ENCODE measurements at places on chromosomes 7 and 10. TPM values are rescaled to one million over a fixed set of nuclear protein-coding genes. Genes with fewer than 3 reads are reported as not detected.

DNA sequence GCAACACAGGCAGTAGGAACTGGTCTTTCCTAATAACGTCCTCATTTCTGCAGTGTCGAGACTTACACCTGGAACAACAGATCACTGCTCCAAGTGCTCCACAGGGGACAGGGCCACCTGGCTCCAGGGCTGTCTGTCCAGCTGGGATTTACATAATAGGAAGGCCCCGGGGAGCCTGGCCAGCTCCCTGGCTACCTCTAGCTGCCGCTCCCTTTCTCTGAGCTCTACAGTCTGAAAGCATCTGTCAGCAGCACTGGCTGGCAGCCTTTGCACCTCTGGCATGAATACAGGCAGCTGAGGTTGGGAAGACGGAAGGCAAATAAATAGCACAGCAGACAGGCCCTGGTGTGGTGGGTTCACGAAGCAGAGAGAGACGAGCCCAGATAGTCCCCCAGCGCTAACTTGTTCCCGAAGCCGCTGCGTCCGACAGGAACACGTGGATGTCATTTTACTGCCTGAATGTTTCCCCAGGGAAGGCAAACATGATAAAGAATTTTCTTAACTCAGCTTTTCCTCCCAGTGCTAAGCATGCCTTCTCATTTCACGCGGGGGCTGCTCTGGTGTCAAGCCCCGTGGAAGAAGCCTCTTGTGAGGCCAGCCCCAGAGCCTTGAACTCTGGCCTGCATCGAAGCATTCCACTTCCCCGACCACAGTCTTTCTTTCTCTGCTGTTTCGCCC lies 105.4 kb downstream of the ITIH5 start:
- no peaks in the 10 kb centered on the region for H3K27me3 ChIP-seq
- no peak overlapping the region for H3K27ac ChIP-seq
- no peaks in the 10 kb centered on the region for H3K36me3 ChIP-seq
- no peak for DNase-seq
- H3K4me3 ChIP-seq = no peak overlapping the region
- H3K4me1 ChIP-seq = no peaks in the 10 kb centered on the region

GRCh38 chr7:122055073-122055472 lies 89.0 kb downstream of the AASS start:
- no peaks in the 10 kb centered on the region for H3K27me3 ChIP-seq
- no peak for DNase-seq
- H3K27ac ChIP-seq = no peak overlapping the region
- H3K4me1 ChIP-seq = peaks cover 9% of the 10 kb centered on the region
- H3K36me3 ChIP-seq = no peaks in the 10 kb centered on the region

- DNase-seq = no peak
- no peak overlapping the region for H3K4me3 ChIP-seq
- no peaks in the 10 kb centered on the region for H3K36me3 ChIP-seq
- H3K4me1 ChIP-seq = no peaks in the 10 kb centered on the region
- H3K27ac ChIP-seq = no peak overlapping the region
- H3K27me3 ChIP-seq = no peaks in the 10 kb centered on the region
Measured at GRCh38 chr10:82211346-82211745, 336.4 kb downstream of the NRG3 start.

The PDE1C gene
- total RNA-seq = not detected

The ADD3 gene
- total RNA-seq = 264 TPM

The ANLN gene
- total RNA-seq = 105 TPM

- no peaks in the 10 kb centered on the region for H3K27me3 ChIP-seq
- H3K36me3 ChIP-seq = no peaks in the 10 kb centered on the region
- no peak overlapping the region for H3K4me3 ChIP-seq
- DNase-seq = no peak
- H3K27ac ChIP-seq = no peak overlapping the region
- H3K4me1 ChIP-seq = no peaks in the 10 kb centered on the region
Measured at GRCh38 chr7:46811529-46811928, 770.4 kb downstream of the TNS3 start.

The ZDHHC4 gene
- 69.9 TPM for total RNA-seq

GRCh38 chr10:78181381-78182055 lies 147.9 kb downstream of the RPS24 start:
- no peak for DNase-seq
- H3K4me1 ChIP-seq = peaks cover 8% of the 10 kb centered on the region
- no peaks in the 10 kb centered on the region for H3K36me3 ChIP-seq
- H3K27ac ChIP-seq = no peak overlapping the region

DNA sequence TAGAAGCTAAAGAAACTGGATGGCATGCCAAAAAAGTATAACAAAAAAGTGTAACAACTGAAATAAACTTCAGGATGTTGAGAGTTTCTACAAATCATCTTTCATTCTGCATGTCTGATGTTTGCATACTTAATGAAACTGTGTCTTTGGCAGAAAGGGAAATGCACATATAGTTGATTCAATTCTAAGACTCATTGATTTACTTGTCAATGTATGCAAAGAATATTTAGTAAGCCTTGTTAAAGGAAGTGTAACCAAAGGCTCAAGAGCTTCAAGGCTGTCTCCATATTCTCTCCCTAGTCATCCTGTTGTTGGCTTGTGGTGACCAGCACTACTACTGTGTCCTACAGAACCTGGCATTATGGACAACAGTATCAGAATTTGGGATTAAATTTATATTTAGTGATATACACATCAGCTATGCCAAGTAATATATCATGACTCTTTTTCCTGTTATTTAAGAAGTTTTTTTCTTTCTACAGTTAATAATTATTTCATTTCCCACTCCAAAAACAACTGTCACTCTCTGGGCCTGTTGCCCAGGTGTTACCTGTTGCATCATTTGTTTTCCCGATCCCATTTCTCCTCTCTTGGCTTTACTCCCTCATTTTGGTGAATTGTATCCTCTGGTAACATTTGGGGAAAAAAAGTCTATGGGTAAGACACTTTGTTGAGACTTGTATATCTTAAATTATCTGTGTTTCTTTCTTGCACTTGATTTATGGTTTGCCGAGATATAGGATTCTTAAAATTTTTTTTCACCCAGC lies 226.6 kb upstream of the BMPER start:
- no peaks in the 10 kb centered on the region for H3K36me3 ChIP-seq
- H3K27me3 ChIP-seq = no peaks in the 10 kb centered on the region
- H3K4me1 ChIP-seq = no peaks in the 10 kb centered on the region
- no peak for DNase-seq

DNA sequence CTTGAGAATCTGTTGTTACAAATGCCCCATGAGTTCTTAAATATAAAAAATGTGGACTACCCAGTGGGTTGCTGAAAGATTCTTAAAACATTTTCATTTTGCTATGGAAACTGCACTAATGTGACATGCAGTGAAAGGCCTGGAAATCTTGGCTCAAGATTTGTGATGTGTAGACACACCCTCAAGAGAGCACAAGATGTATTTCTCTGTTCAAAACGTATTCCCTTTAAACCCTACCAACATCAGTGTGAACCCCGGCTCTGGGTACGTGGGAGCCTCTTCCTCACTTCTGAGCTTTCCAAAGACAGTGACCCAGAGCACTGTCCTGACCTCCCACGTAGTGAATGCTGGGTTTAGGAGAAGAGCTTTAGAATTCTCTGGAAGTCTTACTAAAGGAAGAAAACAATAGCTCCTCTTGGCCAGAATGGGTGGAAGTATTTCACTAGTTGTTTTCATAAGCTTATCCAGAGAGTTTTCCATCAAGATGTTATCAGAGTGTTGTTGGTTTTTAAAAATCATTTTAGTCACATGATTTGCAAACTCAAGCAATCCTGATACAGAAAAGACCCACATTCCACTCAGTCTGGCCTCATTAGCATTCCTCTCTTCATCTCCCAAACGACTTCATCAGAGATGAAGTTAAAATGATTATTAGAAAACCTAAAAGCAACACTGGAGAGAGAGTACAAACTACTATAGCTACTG lies 81.5 kb upstream of the AFAP1L2 start:
- H3K36me3 ChIP-seq = no peaks in the 10 kb centered on the region
- no peaks in the 10 kb centered on the region for H3K4me1 ChIP-seq
- no peak for DNase-seq
- no peak overlapping the region for H3K27ac ChIP-seq
- H3K27me3 ChIP-seq = no peaks in the 10 kb centered on the region

DNA sequence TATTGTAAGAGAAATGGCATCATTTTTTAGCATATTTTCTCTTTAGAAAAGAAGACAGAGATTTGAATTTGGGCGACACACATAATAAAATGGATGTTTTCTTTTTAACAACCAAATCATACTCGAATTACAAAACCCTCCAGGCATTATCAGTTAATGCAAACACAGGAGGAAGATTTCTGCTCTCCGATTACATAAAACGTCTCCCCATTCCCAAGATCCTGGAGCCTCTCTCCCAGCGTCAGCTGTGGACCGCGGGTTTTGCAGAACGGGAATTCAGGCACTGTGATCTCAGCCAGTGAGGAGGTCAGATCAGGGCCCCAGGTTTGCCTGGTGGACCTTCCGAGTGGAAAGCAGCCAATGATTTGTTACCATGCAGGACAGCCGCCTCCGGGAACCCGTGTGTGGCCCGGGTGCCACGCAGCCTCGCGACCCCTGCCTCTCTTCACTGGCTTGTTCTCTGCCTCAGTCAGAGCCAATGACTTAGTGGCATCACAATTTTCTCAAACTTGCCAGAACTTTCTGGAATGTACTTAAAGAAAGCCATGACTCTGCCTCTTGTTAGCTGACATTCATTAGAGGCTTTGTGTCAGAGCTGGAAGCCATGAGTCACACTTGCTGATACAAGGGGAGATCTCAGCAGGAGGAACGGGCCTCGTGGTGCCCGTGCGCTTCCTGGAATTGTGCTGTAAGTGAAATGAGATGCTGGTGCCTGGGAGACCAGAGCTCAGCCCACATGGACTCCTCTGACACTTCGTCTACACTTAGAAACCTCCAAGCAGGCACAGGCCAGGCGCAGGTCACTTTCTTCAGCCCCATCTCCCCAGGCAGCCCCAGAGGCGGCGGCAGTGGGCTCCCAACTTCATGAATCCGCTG lies 246.1 kb downstream of the KLF6 start:
- H3K27ac ChIP-seq = peak overlapping the region; percentile 75
- no peaks in the 10 kb centered on the region for H3K27me3 ChIP-seq
- H3K4me1 ChIP-seq = peaks cover 21% of the 10 kb centered on the region
- no peak for DNase-seq
